ENCODE measurements at places on chromosomes 4 and X.

- no peak for DNase-seq
Measured at GRCh38 chr4:108037884-108038283, 48.2 kb downstream of the HADH start.

- no peak for DNase-seq
Measured at GRCh38 chrX:39827951-39828350, 269.8 kb downstream of the BCOR start.

- DNase-seq, result no peak
Measured at GRCh38 chrX:131063613-131064012, 5.5 kb downstream of the ARHGAP36 start.

DNA sequence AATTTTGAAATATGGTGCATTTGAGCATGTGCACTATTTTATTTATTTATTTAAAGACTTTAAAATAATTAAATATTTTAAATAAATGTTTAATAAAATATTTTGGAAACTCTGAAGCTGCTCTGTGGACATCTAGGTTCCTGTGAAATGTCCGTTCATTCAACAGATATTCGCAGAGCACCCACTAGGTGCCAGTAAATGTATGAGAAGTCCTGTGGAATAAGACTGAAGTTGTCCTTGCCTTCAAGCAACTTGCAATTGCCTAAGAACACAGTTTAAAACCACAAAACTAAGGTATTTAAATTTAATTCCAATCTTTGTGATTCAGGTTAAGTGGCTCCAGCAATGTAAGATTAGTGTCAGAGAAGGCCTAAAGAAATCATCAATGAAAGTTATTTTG is 306.7 kb downstream of the GBA3 start:
- DNase-seq, result no peak

GRCh38 chrX:154602766-154603437 is 16.2 kb downstream of the CTAG1B start:
- no peak for DNase-seq

- DNase-seq, result no peak
Measured at GRCh38 chr4:56655209-56655626, 25.9 kb downstream of the HOPX start.

GRCh38 chr4:144574000-144574399 is 72.0 kb upstream of the HHIP start:
- peak; percentile 7 for DNase-seq
